Eye (tissue), 1 donor: ENCODE measurements at places on chromosomes 5 and 9.

DNA sequence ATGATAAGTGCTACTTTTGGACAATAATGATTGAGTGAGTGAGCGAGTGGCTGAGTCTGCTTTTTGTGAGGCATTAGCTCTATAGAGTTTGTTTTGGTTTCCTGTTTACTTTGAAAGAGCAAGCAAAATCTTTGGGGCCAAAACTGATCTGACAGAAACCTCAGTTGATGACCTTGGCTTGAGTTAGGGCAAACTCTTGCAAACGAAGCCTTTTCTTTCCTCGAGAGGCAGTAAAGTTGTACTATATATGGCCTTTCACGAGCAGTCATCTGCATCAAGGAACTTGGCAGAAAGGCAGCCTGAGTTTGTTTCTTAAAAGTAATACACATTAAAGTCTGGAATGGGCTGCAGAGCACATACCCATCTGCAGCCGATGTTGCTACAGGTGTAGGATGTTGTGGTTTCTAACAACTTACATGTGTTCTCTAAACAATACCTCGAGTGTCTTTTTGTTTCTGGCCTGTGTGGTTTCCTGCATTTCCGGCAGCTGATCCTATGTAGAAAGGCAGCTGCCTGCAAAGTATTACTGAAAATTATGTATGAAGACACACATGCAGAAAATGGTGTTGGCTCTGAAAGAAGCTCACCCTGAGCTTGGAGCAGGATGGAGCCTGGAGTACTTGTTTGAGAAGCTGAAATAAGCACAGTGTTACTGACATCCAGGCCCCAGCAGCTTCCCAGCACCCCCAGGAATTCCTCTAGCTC is 60.8 kb downstream of the FOXD1 start:
- peak; percentile 37 for DNase-seq

DNA sequence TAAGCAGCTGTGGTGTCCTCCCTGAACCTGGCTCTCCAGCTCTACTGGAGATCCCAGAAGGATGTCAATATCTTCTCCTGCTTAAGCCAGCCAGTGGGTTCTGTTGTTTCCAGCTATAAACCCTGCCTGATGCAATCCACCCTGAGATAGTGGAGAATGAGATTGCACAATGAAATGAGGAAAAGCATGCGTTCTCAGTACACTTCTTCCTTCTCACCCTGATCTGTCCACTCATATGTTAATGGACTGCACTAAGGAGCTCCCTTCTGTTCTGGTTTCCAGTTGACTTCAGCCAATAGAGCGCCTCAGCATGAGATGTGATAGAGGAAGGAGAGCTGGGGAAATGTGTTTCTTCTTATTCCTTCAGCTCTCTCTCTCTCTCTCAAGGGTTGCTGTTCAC is 40.0 kb upstream of the CDH6 start:
- DNase-seq: no peak

GRCh38 chr5:12003680-12004079 is 99.4 kb upstream of the CTNND2 start:
- no peak for DNase-seq

DNA sequence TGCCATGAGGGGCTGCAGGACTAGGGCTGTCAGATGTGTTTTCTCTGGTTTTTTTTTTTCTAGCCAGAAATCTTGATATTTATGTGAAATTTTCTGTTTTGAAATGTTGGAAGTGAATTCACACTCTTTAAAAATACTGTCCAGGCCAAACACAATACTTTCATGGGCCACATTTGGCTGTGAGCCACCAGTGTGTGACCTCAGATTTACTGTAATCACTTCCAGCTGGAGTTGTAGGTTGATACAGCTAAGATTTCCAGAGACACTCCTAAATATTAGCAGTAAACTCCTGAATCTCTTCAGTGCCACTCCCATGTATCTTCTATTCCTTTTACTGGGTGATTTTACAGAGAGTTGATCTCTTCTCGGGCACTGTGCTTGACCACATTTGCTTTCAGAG is 92.2 kb upstream of the CKMT2 start:
- peak; percentile 76 for DNase-seq

DNA sequence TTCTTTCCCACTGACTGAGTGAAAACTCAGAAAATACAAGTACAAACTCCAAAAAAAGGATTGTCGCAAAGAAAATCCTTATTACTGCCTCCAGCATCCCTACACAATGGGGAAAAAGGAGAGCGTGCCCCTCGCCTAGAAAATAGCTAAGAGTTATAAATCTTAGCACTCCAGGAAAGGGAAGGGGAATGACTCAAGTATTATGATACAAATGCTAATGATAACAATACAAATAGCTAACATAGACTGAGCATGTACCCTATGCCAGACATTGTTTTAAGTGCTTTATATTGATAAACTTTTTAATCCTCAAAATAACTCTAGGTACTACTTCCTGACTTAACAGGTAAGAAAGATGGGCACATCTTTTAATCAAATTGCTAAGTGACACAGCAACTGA is 70.8 kb upstream of the VCAN start:
- DNase-seq: no peak

- peak; percentile 68 for DNase-seq
These were observed at the start of gene ANKDD1B for GRCh38 chr5:75611311-75612225. ANKDD1B (plus strand) TSS chr5:75611453; CDS start chr5:75611635, 182 bp downstream.

DNA sequence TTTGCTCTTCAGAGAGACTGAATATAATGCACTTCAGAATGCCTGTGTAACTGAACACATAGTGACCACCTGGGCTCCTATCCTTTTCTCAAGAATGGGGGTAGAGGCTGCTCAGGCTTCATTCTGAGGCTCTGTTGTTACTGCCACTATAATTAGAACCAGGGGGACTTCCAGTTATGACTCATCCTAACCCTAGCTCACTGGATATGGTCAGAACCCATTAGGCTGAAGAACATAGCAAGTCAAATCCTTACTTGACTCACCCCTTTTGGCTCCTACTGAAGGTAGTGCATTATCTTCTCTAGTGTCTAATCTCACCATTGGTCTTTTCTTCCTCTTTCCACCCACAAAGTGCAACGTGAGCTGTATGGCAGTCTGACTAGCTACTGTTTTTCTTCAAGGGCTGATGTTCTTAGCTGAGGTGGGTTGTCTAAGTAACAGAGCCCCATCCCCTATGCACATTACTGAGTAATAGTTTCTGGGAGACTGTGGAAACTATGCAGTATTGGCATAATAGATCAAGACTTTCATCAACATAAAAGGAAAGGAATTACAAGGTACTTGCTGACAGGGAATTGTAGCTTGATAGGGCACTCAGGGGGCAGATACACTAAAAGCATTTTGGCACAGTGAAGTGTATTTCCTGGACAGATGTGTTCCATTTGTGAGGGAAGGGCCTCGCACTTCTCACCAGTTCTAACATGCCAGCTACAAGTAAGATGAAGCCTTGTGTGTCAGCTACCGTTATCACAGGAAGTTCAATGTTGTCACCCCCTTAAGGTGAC is 431.0 kb upstream of the MEF2C start:
- DNase-seq: peak; percentile 3

- no peak for DNase-seq
These were observed 96.5 kb downstream of the EFNA5 start for GRCh38 chr5:107574287-107574686.

- peak; percentile 64 for DNase-seq
These were observed 32.1 kb downstream of the LCP2 start for GRCh38 chr5:170265522-170265921.

- peak; percentile 74 for DNase-seq
These were observed 18.3 kb upstream of the HSDL2 start for GRCh38 chr9:112361601-112362000.

- DNase-seq: no peak
These were observed 1.1 kb upstream of the SPIN1 start for GRCh38 chr9:88387036-88387551.

DNA sequence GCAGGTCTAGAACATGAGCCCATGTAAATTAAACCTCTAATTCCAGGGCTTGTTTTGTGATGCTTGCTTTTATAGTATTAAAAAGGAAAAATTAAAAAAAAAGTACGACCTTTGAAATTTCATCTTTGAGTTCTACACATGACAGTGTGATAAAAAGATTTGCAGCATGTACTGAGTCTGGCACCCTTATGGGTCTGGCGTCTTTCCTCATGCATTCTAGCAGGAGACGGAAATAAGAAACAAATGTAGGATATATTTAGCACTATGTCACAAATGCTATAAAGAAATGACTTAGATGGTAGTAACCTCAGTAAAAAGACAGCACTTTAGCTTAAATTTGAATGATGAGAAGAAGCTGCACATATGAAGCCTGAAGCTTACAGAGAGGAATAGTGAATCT is 1474.3 kb upstream of the CDH6 start:
- DNase-seq: no peak

GRCh38 chr5:168057905-168058304 is 233.5 kb upstream of the WWC1 start:
- no peak for DNase-seq

DNA sequence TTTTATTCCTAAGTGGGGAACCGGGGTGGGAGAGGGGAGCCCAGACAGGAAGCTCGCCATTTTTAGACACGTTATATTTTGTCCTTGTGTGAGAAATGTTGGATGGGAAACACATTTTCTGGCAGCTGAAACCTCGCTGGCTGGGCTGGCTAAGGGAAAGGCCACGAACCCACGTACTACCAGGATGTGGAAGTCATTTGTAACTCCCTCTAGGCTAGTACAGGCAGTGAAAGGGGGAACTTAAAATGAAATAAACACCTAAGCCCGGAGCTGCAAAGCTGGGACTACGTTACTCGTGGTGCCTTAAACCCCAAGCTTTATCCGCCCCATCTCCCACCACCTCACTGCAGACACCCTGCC is 42.5 kb downstream of the TMEM174 start:
- no peak for DNase-seq

DNA sequence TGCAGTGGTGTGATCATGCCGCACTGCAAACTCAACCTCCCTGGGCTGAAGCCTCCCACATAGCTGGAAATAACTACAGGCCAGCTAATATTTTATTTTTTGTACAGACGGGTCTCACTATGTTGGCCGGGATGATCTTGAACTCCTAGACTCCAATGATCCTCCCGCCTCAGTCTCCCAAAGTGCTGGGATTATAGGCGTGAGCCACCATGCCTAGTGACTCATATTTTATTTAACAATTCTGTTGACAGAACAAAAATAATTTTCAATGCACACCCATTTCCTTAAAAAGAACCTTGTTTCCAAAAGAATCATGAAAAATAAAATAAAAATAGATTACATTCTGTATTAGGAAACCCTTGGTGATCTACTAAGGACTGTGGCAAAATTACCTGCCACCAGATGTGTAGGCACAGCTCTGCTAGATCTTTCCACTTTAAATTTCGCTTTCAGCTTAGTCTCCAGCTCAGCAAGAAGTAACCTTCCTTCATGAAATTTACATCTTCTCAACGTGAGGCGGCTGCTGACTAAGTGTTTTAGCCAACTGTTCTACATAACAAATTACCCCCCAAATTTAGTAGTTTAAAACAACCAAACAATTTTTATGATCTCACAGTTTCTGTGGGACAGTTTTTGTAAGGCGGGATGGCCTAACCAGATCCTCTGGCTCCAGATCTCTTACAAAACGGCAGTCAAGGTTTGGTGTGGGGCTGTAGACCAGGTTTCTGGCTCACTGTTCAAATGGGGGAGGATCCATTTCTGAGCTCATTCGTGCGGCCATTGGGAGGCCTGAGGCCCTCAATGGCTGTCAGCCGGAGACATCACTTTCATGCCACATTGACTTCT is 32.6 kb upstream of the GOLPH3 start:
- DNase-seq: no peak

GRCh38 chr9:77800924-77801551 is 152.9 kb upstream of the GNA14 start:
- DNase-seq: no peak

- DNase-seq: peak; percentile 69
These were observed 734 bp downstream of the SKP1 start for GRCh38 chr5:134175921-134176510.

GRCh38 chr9:121340676-121341392 is 29.2 kb downstream of the STOM start:
- DNase-seq: no peak

DNA sequence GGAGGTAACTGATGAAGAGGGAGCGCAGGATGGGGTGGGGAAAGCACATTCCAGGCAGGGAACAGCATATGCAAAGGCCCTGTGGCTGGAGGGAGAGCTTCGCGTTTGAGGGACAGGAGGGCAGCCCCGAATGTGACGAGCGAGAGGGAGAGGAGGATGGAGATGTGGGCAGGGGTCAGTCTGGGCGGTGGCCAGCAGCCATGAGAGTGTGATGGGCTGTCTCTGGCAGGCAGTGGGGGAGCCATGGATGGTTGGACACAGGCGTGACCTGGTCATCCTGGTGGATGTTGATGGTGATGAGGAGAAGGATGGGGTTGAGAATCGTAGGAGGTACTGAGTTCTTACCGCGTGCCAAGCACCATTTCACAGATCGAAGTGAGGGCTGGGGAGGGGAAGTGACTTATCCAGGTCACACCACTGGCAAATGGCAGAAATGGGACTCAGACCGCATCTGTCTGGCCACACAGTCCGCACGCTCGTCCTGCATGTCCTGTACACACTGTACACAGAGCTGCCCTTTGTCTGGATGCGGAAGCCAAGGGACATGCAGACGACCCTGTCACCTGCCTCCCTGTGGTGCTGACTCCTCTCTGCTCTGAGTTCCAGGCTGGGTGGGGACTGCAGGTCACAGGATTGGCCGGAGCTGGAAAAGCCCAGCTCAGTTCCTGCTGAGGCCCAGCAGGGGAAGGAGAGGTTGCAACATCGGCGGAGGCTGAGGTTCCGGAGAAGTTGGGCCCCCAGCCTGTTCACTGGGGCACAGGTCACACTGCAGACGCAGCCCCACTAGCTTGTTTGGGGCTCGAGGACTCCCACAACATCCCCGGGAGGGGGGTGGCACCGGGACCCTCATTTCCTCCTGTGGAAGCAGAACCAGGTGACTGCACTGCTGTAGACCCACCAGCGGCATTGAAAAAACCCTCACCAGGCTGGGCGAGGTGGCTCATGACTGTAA is 165.6 kb upstream of the IER5L start:
- DNase-seq: no peak

DNA sequence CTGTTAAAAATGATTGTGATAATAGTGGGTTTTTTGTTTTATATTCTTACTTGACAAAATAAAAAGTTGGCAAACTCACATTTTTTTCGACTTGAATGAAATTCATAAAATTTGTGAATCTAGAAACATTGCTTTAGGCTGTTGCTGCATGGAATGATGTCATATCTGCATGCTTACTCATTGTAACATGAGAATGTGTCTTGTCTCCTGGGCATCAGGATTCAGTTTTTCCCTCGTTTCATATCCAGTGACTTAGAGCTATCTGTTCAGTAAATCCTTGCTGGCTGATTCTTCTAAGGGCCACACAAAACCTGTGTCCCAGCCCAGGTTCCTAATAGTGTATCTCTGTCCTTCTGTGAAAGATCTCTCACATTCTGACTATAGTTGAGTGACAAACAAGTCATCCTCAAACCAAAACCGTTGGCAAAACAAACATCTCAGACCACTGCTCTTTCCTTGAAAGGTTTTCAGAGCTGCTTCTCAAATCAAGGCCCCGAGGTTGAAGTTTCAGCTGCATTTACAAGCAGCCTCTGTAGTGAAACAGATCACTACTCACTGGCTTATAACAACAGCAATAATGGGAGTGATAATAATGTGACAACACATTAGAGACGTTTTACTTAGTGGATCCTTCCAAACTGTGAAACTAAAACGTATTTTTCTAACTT is 95.0 kb downstream of the NPR3 start:
- DNase-seq: peak; percentile 57
